ENCODE measurements at places on chromosomes 3 and 15. TPM values are rescaled to one million over a fixed set of nuclear protein-coding genes. Genes with fewer than 3 reads are reported as not detected.
A peak's percentile ranks its signal among the peaks of the same experiment; 100 is the strongest.

DNA sequence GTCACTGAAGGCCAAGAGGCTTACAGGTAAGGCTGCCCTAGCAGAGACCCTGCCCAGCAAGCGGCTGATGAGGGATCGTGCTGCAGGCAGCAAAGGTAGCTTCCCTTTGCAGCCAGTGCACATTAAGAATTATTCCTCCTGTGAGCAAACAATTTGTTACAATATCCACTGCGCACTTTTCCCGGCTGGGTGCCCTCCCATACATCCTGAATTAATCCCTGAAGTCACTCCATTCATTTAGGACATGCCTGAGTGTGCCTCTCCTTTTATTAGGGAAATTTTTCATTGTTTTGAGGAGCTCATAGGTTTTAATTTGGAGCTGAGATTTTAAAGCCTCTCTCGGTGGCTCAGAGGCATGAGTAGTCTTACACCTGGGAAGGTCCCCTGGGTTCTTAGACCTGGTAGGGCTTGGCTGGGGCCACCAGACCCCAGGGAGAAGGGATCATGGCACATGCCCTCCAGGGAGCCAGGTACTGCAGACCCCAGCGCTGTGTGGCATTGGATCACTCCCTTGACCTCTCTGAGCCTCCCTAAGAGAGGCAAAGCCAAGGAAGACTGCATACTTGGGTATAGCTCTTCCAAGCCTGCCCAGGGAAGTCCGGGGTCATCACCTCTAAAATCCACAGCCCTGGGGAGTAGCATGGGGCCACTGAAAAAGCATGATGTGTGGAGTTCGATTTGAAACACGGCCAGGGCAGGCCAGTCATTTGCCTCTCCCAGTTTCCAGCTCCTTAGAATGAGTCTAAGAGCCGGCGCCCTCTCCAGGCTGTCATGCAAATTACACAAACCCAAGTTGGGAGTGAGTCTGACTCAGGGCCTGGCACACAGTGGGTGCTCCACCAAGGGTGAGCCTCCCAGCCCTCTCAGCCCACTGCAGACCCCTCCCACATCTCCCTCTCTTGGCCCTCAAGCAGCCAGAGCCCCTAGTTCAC, 151.9 kb upstream of the LINGO1 start:
- H3K4me1 ChIP-seq, result no peaks in the 10 kb centered on the region
- no peak for DNase-seq
- no peak overlapping the region for H3K27ac ChIP-seq
- H3K36me3 ChIP-seq, result no peaks in the 10 kb centered on the region
- H3K27me3 ChIP-seq, result no peaks in the 10 kb centered on the region
- no peak overlapping the region for H3K4me3 ChIP-seq

ZMYND10 gene
- total RNA-seq, result 0.66 TPM

- H3K36me3 ChIP-seq, result no peaks in the 10 kb centered on the region
- H3K27ac ChIP-seq, result no peak overlapping the region
Observed at GRCh38 chr3:106458952-106459351, 590.1 kb upstream of the CBLB start.

DNA sequence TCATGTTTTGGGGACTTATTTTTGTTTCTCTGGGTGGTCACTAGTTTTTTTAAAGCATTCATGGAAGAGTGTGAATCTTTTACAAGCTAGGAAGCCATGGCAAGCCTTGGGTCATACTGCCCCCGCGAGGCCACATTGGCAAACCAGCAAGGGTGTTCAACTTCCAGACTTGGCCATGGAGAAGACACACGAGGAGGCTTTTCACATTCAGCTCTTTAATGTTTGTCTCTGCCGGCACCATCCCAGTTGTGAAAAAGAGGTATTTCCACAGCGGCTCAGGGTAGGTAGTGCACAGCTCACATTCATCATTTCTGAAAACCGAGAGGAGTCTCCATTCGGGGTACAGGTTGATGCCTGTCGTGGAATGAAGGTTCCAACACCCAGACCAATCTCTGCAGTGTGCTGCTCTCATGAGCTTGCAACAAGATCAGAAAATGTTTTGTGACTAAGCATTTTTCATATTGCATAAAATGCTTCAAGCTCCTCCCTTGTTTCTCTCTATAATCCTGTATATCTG, 7.7 kb downstream of the CCR5 start:
- no peaks in the 10 kb centered on the region for H3K36me3 ChIP-seq
- DNase-seq, result no peak
- H3K4me1 ChIP-seq, result peaks cover 53% of the 10 kb centered on the region
- no peak overlapping the region for H3K27ac ChIP-seq
- no peak overlapping the region for H3K4me3 ChIP-seq

GRCh38 chr3:119343719-119344118, 49.5 kb downstream of the ARHGAP31 start:
- no peaks in the 10 kb centered on the region for H3K4me1 ChIP-seq
- H3K4me3 ChIP-seq, result no peak overlapping the region
- H3K27ac ChIP-seq, result no peak overlapping the region
- H3K36me3 ChIP-seq, result no peaks in the 10 kb centered on the region

DNA sequence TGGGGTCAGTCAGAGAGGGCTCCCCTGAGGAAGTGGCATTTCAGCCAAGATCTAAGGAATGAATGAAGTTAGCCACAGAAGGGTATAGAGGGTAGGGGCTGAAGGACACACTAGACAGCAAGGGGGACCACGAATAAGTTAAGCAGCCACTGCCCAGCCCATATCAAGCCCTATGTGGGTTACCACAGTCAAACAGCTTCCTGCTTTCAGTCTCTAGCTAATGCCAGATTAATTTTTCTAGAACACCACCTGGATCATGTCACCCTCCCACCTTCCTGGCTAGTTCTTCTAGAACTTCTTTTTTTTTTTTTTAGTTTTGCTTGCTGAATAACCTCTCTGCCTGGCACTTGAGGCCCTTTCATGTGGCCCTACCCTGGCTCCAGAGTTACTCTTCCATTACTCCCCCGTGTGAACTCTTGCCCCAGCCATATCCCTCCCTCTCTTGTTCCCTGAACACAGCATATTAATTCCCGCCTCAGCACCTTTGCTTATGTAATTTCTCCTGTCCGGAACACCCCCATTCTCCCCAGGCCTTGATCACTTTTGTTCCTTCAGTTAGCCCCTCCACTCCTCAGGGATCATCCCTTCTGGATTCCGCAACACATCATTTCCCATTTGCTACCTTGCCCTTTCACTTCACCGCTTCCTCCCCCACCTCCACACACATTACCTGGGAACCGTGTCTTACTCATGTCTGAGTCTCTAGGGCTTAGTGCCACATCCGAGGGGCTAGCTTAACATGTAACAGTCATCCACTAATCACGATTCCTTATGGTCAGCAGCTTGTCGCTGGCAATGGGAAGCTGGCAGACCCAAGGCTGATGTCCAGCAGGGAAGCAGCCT, 20.6 kb upstream of the BNC1 start:
- H3K36me3 ChIP-seq, result no peaks in the 10 kb centered on the region
- DNase-seq, result no peak

GRCh38 chr3:30102356-30102755, 504.0 kb upstream of the TGFBR2 start:
- H3K4me1 ChIP-seq, result no peaks in the 10 kb centered on the region
- no peaks in the 10 kb centered on the region for H3K36me3 ChIP-seq
- no peaks in the 10 kb centered on the region for H3K27me3 ChIP-seq
- H3K27ac ChIP-seq, result no peak overlapping the region

- H3K27ac ChIP-seq, result no peak overlapping the region
- no peak for DNase-seq
- H3K36me3 ChIP-seq, result no peaks in the 10 kb centered on the region
- no peaks in the 10 kb centered on the region for H3K4me1 ChIP-seq
Observed at GRCh38 chr3:29763115-29763514, 482.2 kb downstream of the RBMS3 start.

DNA sequence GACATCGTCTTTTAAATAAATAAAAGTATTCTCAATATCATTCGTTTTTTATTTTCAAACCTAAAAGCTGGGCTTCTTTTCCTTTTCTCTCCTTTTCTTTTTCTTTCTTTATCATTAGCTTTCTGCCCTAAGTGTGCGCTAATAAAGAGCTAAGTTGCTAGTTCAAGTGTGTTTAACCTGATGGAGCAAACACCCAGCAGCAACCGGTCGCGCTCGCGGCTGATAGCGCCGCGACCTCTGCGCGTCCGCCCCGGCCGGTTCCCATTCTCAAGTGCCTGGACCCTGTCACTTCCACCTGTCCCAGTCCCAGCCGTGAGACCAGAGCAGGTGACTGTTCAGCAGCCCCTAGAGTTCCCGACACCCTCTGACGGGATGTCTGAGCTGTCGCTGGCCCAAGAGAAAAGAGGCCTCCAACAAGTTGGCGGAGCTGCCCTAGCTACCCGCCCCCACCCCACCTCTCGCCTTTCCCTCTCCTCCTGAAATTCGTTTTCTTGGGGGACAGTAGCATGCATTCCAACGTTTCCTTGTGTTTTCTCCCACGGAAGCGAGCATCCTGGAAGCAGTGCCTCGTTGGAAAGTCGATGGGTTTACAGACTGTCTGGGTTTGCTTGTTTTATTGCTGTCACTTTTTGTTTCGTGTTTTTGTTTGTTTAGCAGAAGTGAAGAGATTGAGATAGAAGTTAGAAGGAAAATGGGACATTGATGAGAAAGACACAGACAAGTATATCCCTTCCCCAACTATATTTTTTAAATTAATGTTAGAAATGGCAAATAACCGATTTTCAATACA, 3.1 kb upstream of the MECOM start:
- no peak overlapping the region for H3K27ac ChIP-seq
- no peaks in the 10 kb centered on the region for H3K36me3 ChIP-seq
- peaks cover 11% of the 10 kb centered on the region for H3K4me1 ChIP-seq
- H3K27me3 ChIP-seq, result peaks cover 83% of the 10 kb centered on the region
- DNase-seq, result no peak

DNA sequence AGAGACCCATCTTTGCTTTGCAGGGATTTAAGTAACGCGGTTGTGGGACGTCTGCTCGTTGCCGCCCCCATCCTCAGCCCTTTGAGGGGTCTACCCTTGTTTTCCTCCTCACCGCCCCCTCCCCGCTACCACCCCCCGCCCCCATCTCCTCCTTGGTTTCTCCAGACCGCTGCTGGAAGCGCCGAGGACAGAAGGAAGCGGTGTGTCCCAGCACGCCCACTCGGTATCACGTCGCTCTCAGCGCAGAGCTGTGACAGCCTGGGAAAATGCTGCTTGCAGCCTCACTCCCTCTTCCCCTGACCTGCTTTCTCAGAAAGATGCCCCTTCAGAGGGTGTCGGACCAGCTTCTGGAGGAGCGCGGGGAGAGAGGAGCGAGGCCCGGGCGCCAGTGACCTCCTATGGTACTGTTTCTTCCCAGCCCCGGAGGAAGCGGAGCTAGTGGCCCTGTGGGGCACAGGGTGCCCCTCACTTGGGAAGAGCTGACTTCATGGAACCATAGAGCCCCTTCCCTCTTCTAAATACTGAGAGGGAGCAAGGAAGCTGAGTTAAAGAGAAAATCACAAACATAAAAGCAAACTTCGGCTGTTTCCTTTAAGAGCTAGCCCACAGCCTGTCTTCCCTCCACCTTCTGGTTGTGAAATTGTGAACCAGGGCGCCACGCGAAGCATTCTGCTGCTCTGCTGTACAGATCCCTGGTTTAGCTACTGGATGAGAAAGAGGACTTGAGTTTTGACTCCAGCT, 698 bp downstream of the IL1RAP start:
- H3K4me3 ChIP-seq, result peak overlapping the region; percentile 81
- peak overlapping the region; percentile 27 for H3K27ac ChIP-seq

SLC27A2 gene
- total RNA-seq, result 1.3 TPM

GRCh38 chr3:191143224-191143623, 55.8 kb upstream of the OSTN start:
- no peak overlapping the region for H3K4me3 ChIP-seq
- no peaks in the 10 kb centered on the region for H3K4me1 ChIP-seq
- H3K36me3 ChIP-seq, result no peaks in the 10 kb centered on the region
- no peaks in the 10 kb centered on the region for H3K27me3 ChIP-seq
- no peak for DNase-seq
- H3K27ac ChIP-seq, result no peak overlapping the region

- H3K4me1 ChIP-seq, result no peaks in the 10 kb centered on the region
- H3K4me3 ChIP-seq, result no peak overlapping the region
- DNase-seq, result no peak
Observed at GRCh38 chr15:100264994-100265640, 76.7 kb downstream of the ADAMTS17 start.

GRCh38 chr3:96961576-96961975, 147.2 kb downstream of the EPHA6 start:
- H3K4me1 ChIP-seq, result no peaks in the 10 kb centered on the region
- H3K36me3 ChIP-seq, result no peaks in the 10 kb centered on the region
- H3K4me3 ChIP-seq, result no peak overlapping the region

ANKRD34C gene
- under 0.01 TPM for total RNA-seq

All from thymus (tissue), 14 donors.